ENCODE measurements at places on chromosomes 5 and 9.

- no peak for DNase-seq
These were observed 146.7 kb upstream of the KLF9 start for GRCh38 chr9:70561111-70561510.

GRCh38 chr5:443239-444151 lies 519 bp downstream of the EXOC3 start:
- no peak for DNase-seq

DNA sequence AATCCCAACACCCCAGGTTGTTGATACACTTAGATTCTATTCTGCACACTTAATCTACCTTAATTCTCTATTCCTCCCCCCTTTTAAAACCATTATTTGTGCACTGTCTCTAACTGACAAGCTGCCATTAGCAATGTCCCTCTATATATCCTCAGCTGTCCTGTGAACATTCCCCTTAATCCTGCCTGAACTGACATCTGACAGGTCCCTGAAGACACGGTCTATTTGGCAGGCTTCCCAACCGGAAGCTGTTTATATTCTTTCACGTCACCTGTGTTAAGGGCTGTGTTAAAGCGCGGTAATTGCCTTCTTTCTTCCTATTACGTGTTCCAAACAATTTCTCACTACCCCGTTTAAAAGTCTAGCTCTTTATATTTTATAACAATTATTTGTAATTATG lies 277.3 kb downstream of the CDH9 start:
- no peak for DNase-seq

GRCh38 chr9:4316409-4316808 lies 16.5 kb upstream of the GLIS3 start:
- no peak for DNase-seq

GRCh38 chr9:98368366-98369065 lies 113.1 kb upstream of the TBC1D2 start:
- no peak for DNase-seq

DNA sequence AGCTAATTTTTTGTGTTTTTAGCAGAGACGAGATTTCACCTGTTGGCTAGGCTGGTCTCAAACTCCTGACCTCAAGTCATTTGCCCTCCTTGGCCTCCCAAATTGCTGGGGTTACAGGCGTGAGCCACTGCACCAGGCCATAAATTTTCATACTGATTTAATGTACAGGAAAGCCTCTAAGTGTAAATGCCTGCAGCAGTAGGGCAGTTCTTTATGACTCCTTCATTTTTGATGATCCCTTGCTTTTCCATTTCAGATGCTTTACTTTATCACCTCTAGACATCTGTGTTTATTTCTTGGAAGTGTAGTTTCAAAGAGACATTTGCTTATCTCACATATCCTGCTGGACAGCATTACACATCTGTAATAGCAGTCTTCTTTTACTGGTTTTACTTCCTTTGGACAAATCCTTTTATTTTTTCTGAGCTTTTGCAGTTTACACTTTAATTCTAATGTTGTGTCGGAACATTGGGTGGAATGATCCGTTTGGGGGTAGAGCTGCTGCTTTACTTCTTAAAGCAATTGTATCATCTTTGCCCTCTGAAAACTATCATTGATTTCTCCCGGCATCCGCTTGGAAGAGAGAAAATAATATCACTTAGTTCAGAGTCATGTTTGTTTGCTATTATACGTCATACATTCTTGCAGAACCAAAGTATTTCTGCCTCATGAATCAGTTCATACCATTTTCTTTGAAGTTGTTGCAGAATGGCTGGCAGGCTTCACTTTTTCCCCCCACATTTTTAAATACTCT lies 36.0 kb downstream of the SCGB3A1 start:
- DNase-seq = no peak

DNA sequence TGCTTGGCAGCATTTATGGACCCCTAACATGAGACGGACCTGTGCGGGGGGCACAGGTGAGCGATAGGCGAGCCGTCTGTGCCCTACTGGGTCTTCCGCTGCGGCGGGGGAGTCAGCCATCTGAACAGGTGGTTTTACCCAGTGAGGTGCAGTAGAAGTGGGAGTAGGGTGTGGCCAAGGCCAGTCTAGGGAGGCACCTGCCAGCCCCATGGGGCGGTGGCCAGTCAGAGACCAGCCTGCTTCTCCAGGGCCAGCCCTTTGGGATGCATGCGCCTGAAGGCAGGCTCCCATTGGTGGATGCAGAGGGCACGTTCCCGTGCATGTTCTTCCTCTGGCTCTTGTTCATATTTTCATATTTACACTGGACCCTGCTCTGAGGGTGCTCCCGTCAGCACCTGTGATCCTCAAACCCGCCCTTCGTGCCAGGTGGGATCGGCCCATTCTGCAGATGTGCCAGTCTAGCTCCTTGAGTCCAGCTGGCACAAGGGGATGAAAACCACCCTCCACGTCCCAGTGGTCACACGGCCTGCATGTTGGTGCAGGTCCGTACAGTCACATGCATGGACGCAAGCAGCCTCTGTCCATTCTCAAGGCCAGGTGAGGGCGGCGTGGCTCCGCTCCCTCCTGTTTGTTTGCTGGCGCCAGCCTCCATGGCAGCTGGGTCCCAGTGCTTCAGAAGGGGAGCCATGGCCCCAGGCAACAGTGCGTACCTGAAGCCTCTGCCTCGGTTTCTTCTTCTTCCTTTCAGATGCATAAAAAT lies 9.0 kb downstream of the COL5A1 start:
- DNase-seq = no peak

GRCh38 chr9:19429595-19429994 lies 20.8 kb downstream of the ACER2 start:
- DNase-seq = no peak

DNA sequence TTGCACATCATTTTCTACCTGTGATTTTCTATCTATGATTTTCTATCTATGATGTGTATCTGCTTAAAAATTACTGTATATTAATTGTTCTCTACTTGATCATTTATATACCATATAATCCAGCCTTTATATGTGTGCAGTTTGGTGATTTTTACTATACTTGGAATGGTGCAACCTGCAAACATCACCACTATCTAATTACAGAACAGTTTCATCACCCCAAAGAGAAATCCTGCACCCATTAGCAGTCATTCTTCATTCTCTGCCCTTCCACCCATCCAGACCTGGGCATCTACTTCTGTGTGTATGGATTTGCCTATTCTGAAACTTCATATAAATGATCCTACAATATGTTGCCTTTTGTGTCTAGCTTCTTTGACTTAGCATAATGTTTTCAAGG lies 51.3 kb downstream of the CARTPT start:
- DNase-seq = no peak

- no peak for DNase-seq
These were observed 199.9 kb downstream of the SNX18 start for GRCh38 chr5:54717459-54717858.

DNA sequence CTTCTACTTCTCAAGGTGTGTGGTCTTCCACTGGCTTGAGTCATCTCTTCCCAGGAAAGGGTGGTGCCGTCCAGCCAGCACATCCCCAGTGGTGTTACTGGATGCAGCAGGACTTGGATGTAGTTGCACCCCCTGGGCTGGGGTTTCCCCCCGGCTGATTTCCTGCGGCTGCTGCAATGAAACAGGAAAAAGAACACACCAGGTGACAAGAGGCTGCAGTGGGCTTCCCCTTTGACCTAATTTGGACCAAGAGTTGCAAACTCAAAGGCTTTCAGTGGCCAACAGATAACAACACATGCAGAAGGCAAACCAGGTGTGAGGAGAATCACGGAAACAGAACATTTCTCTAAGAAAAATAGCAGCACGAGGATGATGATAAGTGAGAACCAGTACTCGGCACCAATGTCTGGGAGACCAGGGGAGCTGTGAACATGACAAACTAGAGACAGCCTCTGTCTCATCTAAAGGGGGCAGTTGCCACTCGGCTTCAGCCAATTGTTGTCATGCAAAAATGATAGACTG lies 83.7 kb downstream of the PDE6A start:
- no peak for DNase-seq

- no peak for DNase-seq
These were observed 55.8 kb downstream of the NSD1 start for GRCh38 chr5:177189416-177189815.

- no peak for DNase-seq
These were observed 12.9 kb downstream of the INPP5E start for GRCh38 chr9:136426787-136427186.

GRCh38 chr5:59221769-59222168 lies 638.9 kb downstream of the RAB3C start:
- DNase-seq = no peak

GRCh38 chr9:99056886-99057664 lies 47.8 kb upstream of the TGFBR1 start:
- no peak for DNase-seq

DNA sequence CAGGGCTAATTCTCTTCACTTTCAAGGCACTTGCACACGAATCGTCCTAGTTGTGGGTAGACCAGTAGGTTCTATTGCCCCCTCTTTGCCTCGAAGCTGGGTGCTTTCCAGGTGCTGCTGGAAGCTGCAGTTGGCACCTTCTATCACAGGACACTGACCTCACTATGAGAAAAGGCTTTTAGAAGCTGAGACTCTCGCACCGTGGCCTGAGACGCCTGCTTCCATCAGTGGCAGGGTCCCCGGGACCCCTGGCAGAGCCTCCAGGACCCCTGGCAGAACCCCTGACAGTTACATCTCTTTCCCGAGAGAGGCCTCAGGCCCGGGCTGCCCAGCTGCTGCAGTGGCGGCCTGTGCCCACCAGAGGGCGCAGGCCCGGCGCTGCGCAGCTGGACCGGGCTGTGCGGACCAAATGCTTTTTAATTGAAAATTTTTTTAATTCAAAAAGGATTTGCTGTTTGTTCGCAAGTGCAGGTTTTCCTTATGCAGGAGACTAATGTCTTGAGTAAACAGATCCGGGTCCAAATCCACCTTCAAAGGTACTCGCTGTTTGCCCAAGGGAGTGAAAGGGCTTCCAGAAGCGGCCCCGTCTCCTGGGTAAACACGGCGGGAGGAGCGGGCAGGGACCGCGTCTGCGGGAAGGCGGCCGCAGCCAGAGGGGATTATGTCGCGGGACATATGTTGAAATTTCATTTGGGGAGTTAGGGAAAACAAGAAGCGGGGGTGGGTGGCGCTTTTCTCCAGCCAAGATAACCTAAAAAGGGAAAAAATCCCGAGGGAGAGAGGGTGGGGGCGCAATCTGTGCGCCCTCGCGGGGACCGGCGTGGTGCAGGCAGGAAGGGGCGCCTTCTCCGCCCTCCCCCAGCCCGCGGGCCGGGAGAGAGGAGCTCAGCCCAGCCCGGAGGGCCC lies 114.5 kb upstream of the LMX1B start:
- DNase-seq = peak; percentile 30

DNA sequence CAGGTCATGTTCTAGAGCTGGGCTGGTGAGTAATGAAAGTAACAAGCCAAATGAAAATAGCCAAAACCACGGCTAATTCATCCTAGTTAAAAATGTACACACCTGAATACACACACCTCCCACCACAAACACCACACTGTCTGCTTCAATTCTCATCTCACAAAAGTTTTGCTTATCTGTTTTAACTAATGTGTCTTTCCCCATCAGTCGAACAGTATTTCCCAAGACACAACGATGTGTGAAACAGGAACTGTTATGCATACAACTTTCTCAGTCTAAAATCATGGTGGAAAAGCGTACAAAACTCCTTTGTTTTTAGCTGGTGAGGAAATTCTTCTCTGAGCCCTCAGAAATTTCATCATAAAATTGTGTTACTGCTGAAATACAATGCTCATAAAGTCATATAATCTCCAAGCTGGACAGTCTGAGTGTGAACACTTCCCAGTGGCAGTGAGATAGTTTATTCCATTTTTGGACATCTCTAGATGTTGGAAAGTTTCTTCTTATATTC lies 242.4 kb downstream of the EFNA5 start:
- DNase-seq = no peak

Measured in activated CD8-positive, alpha-beta memory T cell treated with anti-CD3 and anti-CD28 coated beads for 1 hour (primary cell).